Activated T-helper 9 cell treated with anti-CD3 and anti-CD28 coated beads, Interleukin-2, amount 50 U/mL, for 16 hours (primary cell): ENCODE measurements at places on chromosomes 2 and 18.

DNA sequence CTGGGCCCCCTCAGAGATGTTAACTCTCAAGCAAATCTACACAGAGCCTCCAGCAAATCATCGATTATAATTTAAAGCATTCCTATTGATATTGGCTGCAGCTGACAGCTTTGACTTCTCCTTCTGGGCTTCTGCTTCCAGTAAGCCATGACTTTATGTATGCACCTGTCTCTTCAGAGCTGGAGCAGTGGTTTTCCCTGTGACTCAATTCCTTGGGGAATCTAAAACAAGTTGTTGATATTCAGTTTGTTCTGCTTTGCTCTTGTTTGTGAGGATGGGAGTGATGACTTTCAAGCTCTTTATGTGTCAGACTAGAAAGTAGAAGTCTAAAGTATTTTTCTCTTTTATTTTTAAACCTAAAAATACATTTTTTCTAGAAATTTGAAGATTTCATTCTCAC is 45.1 kb upstream of the TNP1 start:
- DNase-seq: no peak

DNA sequence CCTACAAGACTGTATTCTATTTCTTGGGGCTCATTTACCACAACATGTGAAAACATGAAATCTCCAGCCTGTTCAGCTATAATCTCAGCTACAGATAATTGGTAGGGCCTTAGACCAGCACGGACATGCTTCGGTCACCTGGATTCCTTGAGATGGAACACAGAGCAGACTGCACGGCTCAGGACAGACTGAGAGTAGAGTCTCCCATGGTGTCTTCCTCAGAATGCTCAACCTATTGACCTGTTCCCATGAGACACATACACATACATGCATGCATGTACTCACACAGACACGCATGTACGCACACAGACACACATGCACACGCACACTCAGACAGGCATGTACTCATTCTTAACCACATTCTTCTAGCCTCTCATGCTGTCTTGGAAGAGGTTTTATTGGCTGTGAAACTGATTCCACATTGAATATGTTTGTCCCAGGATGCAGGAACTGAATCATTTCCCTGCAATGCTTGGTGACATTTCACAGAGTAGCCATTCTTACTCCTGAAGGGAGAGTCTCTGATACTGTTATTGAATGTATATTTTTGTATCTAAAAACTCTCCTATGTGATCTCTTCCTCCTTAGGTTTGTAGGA is 23.5 kb upstream of the BZW1 start:
- no peak for DNase-seq

DNA sequence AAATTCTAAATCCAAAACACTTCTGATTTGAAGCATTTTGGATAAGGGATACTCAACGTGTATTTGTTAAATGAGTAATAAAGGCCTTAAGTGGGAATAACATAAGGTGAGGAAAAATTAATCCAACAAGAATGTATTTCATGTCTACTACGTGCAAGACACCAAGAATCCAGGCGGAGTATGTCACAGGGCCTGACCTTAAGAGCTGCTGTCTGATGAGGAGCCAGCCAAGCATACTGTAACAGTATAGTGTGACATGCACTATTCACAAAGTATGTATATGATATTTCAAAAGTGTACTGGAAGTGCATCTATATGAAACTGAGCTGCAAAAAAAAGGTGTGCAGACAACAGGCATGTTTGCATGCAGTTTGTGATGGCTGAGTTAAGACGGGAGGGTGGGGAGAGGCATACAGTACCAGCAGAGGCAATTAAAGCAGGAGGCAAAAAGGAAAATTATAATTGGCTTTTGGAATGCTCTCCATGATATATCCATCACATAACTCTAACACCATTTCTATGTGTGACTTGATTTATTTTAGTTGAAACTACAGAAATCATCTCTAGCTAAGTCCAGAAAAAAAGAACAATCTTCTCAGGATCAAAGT is 18.2 kb downstream of the IWS1 start:
- DNase-seq: no peak

DNA sequence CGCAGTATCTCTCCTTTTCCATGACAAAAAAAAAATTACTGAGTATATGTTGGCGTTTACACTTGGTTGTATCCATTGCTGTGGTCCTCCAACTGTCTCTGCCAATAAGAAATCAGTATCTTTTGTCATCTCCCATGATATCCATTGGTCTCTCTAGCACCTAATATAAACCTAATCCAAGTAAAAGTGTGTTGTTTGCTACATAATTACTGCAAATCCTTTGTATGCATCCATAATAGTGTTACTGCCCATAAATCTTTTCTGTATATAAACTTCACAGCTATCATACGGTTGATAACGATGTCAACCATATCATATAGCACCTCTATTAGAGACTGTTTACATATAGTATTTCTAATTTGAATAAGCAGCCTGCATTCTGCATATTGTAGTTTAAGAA is 226.9 kb downstream of the AGPS start:
- DNase-seq: no peak

DNA sequence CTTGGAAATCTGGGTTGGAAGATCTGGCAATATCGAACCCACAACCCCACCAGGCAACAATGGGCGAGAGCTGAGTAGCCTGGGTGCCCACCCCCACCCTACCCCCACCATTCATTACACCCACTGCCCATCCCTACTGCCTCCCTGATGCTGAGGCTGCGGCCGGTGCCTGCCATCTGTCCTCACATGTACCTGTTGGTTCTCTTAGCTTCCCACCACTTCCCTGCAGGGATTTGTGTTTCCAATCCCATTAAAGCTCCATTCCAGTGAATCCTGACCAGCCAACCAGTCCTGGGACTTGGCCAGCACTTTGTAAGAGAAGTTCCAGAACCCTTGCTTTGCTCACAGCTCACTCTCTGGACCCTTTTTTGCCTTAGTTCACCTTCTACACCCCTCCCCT is 163.0 kb upstream of the SH3BP4 start:
- no peak for DNase-seq

DNA sequence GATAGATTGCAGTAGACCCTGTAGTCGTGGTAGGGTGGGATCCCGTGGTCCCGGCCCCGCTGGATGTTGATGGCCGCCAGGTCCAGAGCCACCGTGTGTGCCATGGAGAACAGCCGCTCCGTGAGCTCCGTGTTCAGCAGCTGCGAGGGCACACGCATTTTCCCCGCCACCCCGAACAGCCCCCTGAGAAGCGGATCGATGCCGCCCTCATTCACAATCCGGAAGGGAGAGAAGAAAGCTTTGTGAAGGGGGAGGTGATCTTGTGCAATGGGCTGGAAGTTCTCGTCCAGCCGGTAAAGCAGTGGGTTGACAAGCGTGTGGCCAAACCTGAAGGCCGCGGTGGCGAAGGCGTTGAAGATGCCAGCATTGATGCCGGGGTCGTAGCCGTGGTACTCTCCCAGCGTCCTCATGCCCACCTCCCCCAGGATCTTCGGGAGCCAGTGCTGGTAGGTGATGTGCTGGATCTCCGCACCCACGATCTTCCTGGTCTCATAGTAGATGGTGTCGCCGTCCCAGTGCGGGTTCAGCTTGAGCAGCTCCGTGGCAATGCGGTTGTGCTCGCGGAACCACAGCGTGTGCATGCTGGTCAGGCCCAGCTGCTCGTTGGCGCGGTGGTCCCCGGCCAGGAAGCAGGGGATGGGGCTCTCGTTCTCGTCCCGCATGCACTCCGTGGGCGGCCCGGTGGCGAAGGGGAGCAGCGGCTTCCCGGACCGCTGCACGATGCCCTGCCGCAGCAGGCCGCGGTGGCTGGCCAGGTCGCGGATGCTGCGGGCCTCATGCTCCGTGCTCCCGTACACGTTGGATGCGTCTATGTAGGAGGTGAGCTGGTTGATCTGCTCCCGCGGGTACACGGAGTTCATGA is 95.8 kb downstream of the PXDN start:
- DNase-seq: no peak

- DNase-seq: no peak
Observed at GRCh38 chr2:20447437-20448245, 767 bp downstream of the RHOB start.

GRCh38 chr18:61556862-61557261 is 223.6 kb downstream of the CDH20 start:
- no peak for DNase-seq

DNA sequence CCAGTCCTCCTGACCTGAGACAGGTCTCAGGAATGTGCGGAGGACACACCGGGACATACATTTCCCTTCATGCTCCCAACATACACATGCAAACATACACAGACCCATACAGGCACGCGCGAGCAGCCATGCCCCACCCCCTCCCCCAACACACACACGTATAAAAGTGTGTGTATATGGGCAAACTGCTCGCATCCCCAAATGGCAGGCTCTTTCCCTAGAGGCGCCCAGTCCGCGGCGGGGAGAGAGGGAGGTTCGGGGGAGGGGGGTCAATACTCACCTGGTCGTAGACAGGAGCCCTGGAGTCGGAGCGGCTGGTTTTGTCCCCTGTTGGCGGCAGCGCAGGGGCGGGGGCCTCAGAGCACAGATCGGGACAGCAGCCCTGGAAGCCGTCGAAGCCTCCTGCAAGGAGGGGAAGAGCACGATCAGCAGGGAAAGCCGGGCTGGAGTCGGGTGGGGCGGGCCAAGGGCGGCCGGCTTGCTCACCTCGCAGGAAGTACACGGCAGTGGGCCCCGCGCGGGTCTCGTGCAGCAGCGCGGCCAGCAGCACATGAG is 682 bp downstream of the DUSP2 start:
- DNase-seq: no peak

DNA sequence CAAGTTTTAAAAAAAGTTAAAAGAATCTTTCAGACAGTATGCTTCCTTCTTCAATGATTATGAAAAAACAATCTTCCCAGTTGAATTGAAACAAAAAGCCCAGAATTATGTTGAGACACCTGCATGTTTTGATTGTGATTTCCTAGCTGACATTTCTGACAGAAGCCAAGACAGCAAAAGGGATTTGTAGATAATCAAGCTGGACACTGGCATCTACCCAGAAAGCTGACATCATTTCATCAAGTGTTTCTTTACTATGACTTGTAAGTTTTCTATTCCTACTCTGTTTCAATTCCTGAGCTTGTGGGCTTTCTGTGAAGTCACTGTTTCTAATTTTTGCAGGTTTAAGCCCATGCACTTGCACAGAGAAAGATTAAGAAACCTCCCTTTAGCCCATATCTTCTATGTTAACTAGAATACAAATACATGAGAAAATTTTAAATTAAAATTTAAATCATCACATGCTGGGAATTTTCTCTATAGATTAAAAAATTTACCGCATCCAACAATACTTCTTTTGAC is 82.9 kb upstream of the CCDC85A start:
- DNase-seq: no peak

DNA sequence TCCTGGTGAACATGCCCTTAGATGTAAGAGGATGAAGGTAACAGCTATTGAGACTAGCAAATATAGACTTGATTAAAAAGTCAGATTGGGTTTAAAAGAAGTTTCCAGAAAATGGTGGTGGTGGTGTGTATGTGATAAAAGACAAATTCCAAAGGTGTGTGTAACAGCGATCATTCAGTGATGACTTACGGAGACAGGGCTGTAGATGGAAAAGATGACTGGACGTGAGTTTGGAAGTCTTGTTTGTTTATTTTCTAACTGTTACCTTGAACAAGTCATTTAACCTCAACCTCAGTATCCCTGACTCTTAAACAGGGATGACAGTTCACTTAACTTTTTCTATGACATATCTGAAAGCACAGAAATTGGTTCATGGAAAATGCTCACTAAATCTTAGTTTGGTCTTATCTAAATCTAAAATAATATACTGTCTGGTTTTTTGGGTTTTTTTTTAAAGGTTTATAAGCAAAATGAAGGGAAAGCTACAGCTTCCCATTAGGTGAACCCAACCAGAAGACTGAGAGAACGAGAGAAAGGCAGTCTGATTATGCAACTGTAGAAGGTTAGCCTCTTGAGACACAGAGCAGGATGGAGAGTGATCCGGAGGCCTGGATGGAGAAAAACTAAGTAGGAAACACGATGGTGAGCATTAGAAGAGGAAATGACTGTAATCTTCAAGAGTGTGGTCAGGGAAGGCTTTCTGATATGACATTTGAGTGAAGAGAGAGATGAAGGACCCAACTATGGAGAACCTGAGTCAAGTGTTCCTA is 71.9 kb downstream of the TCF4 start:
- no peak for DNase-seq

GRCh38 chr2:111176867-111177266 is 56.2 kb downstream of the BCL2L11 start:
- no peak for DNase-seq

DNA sequence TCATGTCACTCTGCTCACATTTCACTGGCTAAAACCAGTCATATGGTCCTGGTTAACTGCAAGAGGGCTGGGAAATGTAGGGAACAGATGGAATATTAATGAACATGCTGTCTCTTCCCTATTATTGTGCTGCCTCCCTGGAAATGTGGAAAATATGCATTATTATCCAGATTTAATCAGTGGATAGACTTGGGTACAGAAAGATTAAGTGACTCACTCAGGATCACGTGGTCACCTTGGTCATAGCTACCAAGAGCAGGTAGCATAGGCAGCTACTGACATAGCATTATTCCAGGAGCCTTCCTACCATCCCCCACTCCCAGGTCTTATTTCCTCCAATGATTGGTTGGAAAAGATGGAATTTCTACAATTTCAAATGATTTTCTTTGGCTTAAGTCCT is 141.1 kb downstream of the HRH4 start:
- DNase-seq: no peak

- no peak for DNase-seq
Observed at GRCh38 chr2:94979406-94980375, 45.8 kb upstream of the MAL start.

DNA sequence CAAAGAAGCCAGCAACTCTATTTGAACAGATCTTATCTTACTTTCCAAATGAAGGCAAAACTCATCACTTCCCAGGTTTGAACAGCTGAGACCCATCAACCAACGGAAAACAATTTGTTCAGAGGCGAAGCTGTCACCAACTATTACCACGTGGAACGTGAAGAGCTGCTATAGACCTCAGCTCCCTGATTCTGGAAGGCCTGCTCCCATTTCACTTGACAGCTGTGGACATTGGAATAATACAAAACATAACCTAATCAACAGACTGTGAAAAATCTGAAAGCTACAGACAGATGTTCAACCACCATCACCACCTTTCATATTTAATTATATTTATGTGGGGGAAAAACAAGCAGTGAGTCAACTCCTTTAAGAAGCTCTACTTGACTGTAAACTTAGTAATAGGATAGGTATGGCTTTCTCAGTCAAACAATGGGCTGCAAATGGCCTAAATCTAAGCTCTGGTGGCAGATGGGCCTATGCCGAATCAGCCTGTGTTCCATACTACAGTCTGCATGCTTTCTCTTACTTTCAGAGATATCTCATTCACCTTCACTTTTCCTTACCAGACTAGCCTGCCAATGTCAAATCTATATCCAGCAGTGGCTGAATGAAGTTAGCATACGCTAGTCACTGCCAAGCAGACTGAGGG is 896.4 kb downstream of the TDRD15 start:
- no peak for DNase-seq

- no peak for DNase-seq
Observed at GRCh38 chr2:114442510-114442909, at the start of gene DPP10. Gene DPP10, plus strand, starts transcription at chr2:114442641.
